ENCODE measurements at places on chromosomes 7 and 10. TPM values are rescaled to one million over a fixed set of nuclear protein-coding genes. Genes with fewer than 3 reads are reported as not detected.

Gene GPER1
- not detected for total RNA-seq

Gene EPHA1
- 3.1 TPM for total RNA-seq

Gene CUZD1
- total RNA-seq = 1.6 TPM

Gene SPAM1
- total RNA-seq = not detected

Gene MORN4
- total RNA-seq = 3.1 TPM

Gene EN2
- total RNA-seq = not detected

Gene TET1
- total RNA-seq = 0.63 TPM

Gene CRHR2
- not detected for total RNA-seq

Gene DUSP5
- total RNA-seq = 68.5 TPM

Gene HKDC1
- 0.15 TPM for total RNA-seq

Gene ACTL6B
- not detected for total RNA-seq

Gene OR6V1
- total RNA-seq = not detected

Gene CALML3
- total RNA-seq = not detected

Gene RELN
- not detected for total RNA-seq

Gene RSPH10B2
- total RNA-seq = 1.0 TPM

Measured in CD8-positive, alpha-beta memory T cell (primary cell).